ENCODE measurements at places on chromosomes 2 and 18.
A peak's percentile ranks its signal among the peaks of the same experiment; 100 is the strongest.

DNA sequence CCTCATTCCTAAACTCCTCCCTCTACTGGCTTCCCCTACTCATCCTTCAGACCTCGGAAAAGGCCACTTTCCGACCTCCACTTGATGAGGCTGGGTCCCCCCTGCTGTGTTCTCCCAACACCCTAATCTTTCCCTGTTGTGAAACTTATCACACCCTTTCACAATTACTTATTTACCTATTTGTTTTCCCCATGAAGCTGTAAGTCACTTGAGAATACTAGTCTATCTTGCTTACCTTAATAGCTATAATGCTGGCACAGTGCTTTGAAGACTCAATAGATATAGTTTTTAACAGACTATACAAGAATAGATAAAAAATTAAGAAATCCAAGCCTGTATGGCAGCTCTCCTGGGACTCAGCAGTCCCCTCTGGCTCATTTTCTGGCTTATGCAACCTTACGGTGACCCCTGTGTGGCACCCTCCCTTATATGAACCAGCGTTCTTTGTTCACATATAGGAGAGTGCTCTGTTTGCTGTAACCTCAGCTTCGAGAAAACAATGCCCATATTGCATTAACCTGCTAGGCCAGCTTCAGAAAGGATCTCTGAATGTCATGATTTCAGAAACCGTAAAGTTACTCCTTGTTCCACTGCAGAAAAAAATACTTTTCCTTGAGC is 220.4 kb upstream of the PKDCC start:
- DNase-seq, result no peak

DNA sequence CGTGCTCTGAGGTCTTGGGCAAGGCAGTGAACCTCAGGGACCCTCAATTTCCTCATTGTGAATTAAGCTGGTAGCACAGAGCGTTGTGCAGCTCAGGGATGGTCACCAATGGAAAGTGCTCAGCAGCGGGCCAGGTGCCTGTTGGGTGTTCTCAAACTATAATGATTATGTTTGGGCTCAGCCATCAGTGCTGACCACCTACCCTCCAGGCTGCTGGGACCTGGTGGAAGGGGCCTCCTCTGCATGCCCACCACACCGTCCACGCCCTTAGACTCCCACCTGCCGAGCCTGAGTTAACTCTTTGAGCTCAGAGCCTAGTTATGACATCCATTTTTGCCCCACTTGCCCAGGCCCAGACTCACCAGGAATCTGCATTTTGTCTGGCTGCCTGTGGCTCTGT is 35.0 kb downstream of the GLI2 start:
- DNase-seq, result no peak

GRCh38 chr2:33136566-33136965 is 189.8 kb downstream of the LTBP1 start:
- DNase-seq, result no peak

GRCh38 chr18:79011300-79011870 is 31.8 kb downstream of the SALL3 start:
- DNase-seq, result no peak

DNA sequence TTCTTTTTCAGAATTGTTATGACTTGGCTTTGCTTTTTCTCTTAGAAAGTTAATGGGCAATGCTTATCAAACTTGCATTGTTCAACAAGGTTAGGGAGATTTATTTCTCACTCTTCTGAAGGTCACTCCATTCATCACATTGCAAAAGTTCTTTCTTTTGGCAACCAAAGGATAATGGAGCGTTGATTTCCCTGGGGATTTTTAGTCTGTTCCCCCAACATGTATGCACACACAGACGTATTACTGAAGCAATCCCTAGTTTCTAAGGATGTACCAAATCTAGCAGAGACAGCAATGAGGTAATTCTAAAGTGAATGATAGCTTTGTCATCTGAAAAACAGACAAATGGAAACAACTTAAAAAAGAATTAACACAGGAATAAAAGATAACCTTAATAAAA is 349.1 kb downstream of the NYAP2 start:
- no peak for DNase-seq

DNA sequence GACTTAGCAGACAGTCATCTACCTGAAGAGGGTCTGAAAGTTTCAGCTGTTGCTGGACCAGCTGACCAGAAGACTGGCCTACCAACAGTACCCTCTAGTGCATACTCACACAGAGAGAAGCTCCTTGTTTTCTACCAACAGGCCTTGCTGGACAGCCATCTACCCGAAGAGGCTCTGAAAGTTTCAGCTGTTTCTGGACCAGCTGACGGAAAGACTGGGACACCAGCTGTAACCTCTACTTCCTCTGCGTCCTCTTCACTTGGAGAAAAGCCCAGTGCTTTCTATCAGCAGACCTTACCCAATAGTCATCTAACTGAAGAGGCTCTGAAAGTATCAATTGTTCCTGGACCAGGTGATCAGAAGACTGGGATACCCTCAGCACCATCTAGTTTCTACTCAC is 63.2 kb downstream of the ALMS1 start:
- DNase-seq, result no peak

GRCh38 chr2:121810959-121811853 is 55.8 kb downstream of the TSN start:
- DNase-seq, result no peak

DNA sequence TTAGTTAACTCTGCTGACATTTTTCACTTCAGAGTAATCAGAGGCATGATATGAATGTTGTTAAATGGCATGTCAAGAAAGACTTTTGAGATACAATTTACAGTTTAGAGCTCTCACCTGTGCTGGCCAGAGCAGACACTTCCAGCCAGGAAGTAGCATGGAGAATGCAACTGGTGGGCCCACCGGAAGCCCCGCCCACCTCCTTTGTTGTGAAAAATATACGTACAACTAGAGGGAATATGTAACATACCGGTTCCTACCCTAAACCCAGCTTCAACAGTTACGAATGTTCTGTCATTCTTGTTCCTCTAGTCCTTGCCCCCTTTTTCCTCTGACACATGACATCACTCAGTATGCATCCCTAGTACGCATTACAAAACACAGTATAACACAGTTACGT is 70.2 kb upstream of the ITM2C start:
- DNase-seq, result no peak

- no peak for DNase-seq
Observed at GRCh38 chr2:154331784-154332183, 366.7 kb upstream of the KCNJ3 start.

DNA sequence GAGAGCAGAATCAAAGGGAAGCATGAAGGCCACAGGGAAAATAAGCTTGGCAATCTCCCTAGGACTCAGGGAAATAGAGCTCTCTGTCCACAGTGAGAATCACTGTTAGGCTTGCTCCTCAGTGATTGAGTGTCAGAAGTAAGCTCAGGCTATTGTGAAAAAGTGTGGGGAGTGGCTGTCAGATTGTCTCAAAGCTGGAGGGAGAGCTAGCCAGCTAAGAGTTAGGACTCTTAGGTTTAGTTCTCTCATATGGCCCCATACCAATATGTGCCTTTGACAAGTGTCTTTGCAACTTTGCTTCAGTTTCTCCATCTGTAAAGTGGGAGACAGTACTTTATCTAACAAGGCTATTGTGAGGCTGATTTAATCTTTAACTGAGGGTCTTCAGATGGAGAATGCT is 17.2 kb downstream of the EIF4E2 start:
- DNase-seq, result no peak

- DNase-seq, result no peak
Observed at GRCh38 chr2:58502931-58503330, 261.8 kb upstream of the FANCL start.

GRCh38 chr2:201965550-201965949 is 68.1 kb upstream of the FZD7 start:
- no peak for DNase-seq

DNA sequence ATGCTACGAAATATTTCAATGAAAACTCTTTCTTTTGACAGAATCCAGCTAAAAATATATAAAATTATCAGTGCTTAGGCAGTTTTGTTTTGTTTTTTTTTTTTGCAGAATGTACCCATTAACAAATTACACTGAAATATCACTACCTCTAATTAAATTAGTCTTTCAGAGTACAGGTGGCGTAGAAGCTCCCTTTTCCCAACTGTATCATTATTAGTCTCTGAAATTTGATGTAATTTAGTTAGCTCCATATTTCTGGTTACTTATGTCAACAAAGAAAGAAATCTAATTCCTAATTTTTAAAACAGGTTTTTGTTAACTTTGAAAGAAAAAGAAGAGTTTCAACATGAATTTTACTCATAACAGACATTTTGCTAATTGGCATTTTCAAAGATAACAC is 149.2 kb downstream of the CDH2 start:
- DNase-seq, result no peak

GRCh38 chr2:192123847-192124246 is 70.9 kb downstream of the TMEFF2 start:
- no peak for DNase-seq

- DNase-seq, result no peak
Observed at GRCh38 chr18:71849407-71849806, 694.7 kb downstream of the CBLN2 start.

- no peak for DNase-seq
Observed at GRCh38 chr18:44968336-44968735, 287.6 kb downstream of the SETBP1 start.

DNA sequence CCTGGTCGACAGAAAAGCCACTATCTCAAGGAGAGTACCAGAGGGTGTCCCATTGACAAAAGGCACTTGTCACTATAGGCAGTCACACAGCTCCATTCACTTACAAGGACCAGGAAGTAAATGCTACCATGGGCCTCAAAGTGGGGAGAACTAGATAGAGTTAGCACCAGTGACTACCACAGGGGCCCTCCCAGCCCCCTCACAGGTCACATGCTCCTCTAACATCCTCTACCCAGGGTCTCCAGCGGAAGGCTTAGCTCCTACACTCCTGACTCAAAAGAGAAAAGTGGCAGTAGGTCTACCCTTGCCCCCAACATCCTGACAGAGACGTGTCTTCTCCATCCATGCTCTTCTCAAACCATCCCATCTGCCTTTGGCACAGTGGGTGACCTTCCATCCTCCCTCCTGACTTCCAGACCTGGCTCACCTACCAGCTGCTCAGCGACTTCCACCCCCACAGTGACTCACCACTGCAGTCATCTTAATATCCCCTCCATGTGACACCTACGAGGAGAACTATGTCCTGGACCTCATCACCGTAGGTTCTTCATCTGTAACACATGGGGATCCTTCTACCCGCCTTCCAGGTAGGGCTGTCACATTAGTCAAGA is 5.6 kb upstream of the DNMT3A start:
- no peak for DNase-seq

DNA sequence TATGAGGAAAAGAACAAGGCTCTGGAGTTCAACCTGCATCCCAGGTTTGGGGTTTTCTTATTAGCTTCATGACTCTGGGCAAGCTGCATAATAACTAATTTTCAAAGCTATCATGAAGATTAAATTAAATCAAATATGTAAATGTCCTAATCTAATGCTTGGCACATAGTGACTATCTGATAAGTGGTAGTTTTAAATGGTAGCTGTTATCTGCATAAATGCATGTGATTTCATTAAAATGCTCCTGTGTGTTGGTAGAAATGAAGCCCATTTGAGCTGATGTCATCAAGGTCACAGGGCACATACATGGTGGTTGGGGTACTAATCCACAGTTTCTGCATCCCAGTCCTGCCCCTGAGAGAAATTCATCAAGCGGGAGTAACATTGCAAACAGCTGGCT is 428.8 kb downstream of the LRATD1 start:
- DNase-seq, result no peak

DNA sequence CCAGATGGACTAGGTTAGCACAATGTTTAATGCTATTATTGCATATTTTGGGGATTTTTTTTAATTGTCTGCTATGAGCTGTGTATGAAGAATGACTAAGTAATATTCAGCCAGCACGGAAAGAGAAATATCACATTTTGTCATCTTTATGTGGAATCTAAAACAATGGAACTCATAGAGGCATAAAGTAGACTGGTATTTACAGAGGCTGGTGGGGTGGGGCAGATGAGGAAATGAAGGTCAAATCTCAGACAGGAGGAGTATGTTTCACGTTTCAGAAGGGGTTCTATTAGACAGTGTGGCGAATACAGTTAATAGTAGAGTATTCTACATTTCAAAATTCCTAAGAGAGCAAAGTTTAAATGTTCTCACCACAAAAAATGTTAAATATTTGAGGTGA is 4.7 kb downstream of the CDH19 start:
- DNase-seq, result no peak

GRCh38 chr2:69505710-69506109 is 68.5 kb upstream of the NFU1 start:
- DNase-seq, result no peak

DNA sequence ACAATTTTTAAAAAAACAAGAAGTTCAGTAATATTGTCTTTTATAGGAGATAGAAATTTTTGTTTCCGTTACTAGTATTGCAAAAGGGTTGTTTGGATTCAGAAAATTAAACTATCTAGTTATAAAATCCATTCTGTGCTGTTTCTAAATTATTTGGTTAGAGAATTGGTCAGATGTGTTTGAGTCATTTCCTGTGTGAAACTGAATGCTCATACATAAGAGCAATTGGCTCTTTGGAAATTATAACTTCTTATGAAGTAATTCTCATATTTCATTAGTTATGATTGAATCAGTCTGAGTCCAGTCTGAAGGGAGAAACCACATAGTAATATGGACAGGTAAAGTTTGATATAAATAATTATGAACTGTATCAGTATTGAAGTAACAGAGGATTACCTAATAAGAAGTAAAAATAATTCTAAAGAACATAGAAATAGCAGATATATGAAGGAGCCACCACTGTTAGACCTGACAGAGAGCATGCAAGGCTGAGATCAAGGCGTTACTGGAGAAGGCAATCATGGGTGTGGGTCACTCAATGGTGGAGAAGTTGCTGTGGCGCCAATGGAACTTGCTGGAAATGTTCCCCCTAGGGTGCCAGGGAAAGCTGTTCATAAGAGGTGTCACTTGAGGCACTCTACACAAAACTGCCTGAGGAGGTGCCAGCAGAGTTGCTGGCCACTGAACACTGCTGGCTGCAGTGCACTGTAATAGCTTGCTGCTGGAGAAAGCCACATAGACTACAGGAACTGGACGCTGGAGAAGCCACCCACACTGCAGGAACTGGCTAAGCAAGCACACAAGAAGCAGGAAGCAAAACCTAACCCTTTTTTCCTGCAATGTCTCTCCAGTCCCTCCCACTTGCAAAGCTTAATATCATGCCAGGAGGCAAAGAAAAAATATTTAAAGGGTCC is 18.0 kb upstream of the FAP start:
- DNase-seq, result peak; percentile 78

GRCh38 chr2:142915502-142915901 is 38.0 kb downstream of the KYNU start:
- no peak for DNase-seq

DNA sequence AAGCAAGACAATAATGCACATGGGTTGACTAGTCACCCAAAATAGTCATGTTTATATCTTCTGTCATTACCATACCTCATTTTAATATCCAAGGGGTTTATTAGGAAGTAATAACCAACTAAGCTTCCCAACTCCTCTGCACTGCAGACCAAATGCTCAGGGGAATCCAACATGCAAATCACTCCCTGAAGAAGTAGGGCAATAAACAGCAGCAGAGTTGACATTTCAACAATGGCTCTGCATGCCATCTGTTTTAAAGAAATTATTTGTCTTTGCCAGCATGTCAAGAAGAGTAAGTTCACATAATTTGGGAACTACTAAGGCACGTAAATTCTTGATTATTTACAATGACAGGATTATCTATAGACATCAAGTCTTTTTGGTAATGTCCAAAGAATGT is 84.4 kb upstream of the LYPD1 start:
- DNase-seq, result no peak

- no peak for DNase-seq
Observed at GRCh38 chr18:34697891-34698290, 12.2 kb upstream of the DTNA start.

All from upper lobe of right lung (tissue), 1 donor.